ENCODE measurements at places on chromosomes 13 and 19.

DNA sequence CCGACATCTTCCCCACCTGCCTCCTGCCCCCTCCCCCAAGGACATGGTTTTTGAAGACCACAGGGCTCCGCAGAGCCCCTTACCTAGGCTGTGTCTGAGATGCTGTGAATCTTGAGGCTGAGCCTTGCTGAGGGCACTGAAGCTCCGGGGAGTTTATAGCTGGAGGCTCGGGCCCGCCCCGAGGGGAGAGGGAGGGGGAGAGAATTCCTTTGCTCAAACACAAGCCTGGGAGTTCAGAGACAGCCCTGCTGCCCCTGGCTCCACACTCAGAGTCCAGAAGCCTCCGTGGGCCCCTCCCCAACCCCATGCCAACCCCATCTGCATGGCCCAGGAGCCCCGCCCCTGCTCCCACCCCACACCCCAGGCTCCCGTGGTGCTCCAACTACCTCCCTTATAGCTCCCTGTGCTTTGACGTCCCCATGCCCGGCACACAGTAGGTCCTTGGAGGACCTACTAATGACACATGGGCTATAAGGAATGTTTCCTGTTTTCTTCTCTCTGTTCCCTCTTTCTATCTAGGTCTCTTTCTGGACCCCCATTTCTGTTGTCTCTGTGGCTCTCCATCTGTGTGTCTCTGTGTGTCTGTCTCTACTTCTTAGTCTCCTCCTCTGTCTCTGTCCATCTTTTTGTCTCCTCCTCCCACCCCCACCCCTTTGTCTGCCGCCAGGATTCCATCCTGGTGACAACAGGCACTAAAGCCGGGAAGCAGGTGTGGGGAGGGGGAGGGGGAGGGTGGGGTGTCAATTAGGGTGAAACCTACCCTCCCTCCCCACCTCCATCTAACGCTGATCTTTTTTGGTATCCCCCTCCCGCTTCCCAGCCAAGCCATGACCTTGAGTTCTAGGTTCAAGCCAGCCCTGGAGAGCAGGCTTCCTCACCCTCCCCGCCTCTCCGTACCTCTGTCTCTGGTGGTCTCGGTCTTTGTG lies at the start of gene TNNT1:
Gene TNNT1, minus strand, starts transcription at position 129 of the 926 bp plus-strand sequence. CDS start 2,049 bp downstream, outside the sequence.
- DNase-seq, result no peak

DNA sequence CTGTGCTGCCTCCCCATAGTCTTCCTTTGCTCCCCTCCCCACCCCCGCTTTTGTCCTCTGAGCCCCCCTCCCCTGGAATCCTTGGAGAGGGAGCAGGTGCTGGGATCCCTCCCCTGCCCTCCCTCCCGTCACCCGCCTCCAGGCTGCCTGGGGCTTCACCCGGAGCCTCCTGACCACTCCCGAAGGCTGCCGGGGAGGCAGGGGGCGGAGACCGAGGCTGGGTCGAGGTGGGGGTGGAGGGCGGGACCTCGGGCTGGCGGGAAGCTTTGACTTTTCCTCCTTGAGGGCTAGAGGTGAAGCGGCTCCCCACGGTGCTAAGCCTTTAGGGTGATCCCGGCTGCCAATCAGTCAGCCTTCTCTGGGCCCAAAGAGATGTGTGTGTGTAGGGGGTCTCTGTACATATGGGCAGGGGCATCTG lies 1.5 kb downstream of the KMT5C start:
- peak; percentile 67 for DNase-seq

DNA sequence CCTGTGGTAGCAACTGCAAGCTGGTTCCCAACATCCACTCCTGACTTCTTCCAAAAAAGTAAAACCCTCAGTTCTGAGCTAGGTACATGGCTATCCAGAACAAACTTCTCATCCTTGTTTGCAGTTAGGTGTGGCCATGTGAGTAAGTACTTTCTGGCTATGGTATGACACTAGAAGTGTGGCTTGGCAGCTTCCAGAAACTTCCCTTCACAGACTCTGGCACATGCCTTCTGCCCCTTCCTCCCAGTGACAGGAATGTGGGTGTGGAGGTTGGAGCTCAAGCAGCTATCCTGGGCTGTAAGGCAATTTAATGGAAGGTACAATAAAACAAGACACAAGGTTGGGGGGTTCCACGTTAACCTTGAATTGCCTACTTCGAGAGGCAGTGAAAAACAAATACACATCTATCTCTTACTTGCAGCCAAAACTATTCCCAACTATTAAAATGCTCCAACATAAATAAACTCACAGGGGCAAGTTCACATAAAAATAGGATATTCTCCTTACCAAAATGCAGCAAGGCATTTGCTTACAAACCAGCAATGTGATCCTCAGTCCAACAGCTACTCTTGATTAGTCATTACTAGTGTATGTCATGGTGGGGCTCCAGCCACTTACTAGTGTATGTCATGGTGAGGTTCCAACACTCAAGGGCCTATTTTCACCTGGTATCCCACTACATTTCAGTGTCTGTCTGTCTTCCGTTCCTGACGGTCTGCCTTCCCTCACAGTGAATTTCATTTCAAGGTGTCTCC lies 3.1 kb downstream of the SMG9 start:
- no peak for DNase-seq

GRCh38 chr13:79675931-79676660 lies 195.1 kb downstream of the NDFIP2 start:
- no peak for DNase-seq

GRCh38 chr13:41587490-41587889 lies 130.1 kb downstream of the RGCC start:
- DNase-seq, result no peak
